ENCODE measurements at places on chromosomes 4 and X.

- DNase-seq, result no peak
These were observed 53.8 kb upstream of the USP9X start for GRCh38 chrX:41031256-41031967.

- no peak for DNase-seq
These were observed 102.1 kb downstream of the RELL1 start for GRCh38 chr4:37584071-37584470.

DNA sequence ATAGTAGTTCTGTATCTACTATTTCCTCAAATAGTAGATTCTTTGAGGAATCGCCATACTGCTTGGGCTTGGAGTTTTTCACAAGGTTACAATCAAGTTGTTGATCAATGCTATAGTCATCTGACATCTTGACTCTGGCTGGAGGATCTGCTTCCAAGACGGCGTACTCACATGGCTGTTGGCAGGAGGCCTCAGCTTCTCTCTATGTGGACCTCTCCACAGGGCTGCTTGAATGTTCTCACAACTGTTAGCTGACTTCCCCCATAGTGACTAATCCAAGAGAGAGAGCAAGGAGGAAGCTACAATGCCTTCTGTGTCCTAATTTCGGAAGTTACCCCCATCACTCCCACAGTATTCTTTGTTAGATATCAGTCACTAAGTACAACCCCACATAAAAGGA is 10.3 kb downstream of the EGFL6 start:
- no peak for DNase-seq

DNA sequence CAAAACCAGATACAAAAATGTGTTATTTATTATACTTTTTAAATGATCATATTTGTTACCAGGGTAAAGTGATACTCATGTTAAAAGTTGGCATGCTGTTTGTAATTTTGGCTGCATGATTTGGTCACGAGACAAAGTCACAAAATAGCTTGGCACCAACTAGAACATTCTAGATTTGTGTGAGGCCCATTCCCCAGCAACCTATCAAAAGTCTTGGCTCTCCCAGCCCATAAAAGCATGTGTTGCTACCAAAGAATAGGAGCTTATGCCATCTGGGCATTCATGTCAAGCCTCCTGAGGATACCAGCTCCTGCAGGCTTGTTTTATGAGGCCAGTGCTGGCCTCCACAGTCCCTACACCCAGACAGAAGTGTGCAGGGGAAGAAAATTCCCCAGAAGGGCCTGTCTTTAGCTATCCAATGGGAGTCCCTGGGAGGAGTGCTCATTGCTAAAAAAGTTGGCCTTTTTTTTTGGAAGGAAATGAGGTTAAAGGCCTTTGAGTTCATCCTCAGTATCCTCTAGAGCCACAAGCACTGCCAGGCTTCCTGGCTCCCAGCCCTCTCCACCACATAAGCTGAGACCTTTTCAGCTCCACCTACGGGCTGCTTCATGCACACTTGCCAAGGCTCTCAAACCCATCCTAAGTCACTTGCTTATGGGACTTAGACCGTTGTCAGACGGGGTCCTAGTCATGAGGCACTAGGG is 211.9 kb upstream of the EOLA2 start:
- no peak for DNase-seq

DNA sequence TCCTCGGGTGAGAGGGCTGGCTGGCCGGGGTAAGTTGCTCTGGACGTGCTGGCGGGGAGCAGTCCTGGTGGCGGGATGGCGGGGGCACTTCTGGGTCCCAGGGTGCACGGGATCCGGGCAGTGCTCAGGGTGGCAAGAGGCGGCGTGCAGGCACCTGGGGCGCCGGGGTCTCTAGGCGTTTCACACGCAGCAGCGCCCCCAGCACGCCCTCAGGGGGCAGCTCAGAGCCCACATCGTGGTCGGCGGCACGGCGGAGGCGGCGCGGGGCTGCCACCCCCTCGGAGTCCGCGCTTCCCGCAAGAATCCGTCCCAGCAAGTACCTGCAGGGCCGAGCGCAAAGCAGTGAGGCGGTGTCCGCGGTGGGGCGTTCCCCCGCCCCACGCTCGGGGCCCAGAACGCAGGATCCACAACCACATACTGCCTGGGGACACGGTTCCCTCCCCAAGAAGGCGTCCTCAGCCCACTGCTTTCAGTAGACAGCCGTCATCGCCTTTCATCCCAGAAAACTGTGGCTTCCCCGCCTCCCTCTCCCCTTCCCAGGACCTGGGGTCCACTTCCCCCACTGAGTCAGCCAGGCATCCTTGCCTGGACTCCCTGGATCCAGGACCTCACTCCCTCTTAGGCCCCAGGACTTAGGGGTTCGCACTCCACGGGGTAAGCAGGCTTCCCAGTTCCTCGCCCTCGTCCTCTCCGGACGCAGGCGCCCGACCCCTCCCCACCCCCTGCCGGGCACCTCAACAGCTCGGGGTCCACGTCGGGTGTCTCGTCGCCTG is 4.1 kb downstream of the PCSK1N start:
- DNase-seq, result no peak

DNA sequence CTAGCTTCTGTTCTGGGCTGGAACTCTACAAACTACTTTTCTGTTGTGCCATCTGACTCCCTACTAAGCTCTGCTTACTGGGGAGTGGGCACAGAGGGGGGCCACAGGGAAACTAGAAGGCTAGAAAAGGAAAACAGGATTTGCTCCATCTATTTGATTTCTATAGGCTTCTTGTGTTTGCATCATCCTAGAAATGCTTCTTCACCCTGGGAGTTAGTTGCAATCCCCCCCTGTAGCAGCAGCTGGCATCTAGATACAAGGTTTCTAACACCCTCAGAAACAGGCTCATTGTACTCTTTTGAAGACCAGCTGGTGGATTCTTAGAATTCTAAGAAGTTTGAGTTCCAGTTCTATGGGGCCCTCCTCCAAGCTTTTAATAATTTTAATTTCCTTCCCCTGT is 213.4 kb downstream of the TMA16 start:
- DNase-seq, result no peak

DNA sequence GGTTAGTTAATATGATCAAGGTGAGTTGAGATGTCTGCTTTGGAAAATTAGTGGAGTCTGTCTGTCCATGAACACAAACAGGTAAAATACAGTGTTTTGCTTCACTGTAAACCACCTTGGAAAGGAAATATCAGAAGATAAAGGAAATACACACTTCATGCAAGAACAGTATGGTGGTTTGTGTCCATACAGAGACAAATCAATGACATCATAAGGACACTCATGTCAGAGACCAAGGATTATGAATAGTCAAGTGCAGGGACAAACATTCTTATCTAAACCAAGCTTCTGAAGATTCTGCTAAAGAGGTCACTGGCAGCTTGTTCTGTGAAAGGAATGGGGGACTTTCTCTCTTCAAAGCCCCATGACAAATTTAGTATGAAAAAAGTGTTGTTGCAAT is 322.9 kb upstream of the F9 start:
- DNase-seq, result no peak

GRCh38 chr4:80586716-80587115 is 251.2 kb downstream of the CFAP299 start:
- no peak for DNase-seq

GRCh38 chr4:185573651-185574199 is 38.4 kb upstream of the PDLIM3 start:
- no peak for DNase-seq

DNA sequence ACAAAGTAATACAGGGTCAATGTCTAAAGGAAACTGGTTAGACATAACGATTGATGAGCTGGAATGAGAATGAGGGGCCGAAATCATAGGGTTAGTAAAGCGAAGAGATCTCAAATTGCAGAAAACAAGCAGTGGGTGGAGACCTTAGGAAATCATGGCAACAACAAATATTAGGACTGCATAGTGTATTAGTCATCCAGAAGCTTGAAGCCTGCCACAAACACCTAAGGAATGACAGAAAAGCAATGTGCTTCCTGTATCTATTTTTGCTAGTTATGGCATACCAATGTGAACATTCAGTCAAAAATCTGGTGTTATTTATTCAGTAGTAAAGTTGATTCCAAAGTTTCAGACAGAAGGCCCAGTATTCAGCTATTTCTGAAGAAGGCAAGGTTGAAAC is 410.9 kb upstream of the CT83 start:
- no peak for DNase-seq

DNA sequence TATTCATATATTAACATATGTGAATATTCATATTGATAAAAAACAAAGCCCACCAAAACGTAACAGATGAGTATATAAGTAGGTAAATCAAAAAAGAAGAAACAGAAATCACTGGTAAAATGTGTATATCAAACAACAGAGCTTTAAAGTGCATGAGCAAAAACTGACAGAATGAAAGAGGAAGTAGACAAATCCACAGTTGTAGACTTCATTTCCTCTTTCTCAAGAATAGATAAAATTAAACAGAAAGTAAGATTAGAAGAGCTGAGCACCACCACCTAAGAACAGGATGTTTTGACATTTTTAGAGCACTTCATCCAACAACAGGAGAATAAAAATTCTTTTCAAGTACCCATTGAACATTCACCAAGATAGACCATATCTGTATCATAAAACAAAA is 64.6 kb downstream of the CNKSR2 start:
- DNase-seq, result no peak

- no peak for DNase-seq
These were observed at the start of gene NUDT6 for GRCh38 chr4:122921971-122922876. NUDT6 (minus strand) TSS chr4:122922597; CDS start chr4:122922572, 25 bp downstream.

- DNase-seq, result no peak
These were observed 110.5 kb downstream of the ANXA3 start for GRCh38 chr4:78661921-78662521.

GRCh38 chrX:44227991-44228390 is 115.5 kb downstream of the EFHC2 start:
- no peak for DNase-seq

DNA sequence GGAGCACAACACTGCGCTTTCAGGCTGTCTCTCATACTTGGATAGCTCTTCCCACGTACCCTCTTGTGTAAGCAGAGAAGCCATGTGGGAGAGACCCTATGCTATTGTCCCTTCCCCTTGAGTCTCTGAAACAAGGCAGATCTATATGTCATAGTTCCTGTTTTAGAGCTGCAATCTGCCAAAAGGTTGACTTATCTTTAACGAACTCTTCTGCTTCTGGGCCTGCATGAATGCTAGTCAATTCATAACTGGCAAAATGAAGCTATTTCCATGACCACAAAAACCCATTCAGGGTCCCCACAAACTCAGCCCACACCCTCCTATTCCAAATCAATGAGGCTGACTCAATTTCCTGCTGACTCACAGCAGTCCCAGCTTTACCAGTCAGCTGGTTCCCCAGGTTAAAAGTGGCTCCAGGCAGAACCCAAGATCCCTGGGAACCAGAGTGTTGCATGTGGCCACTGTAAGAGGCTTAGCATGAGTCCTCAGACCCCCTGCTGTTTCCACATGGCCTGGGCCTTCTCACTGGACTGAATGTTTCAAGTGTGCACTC is 25.3 kb upstream of the SOD3 start:
- no peak for DNase-seq

DNA sequence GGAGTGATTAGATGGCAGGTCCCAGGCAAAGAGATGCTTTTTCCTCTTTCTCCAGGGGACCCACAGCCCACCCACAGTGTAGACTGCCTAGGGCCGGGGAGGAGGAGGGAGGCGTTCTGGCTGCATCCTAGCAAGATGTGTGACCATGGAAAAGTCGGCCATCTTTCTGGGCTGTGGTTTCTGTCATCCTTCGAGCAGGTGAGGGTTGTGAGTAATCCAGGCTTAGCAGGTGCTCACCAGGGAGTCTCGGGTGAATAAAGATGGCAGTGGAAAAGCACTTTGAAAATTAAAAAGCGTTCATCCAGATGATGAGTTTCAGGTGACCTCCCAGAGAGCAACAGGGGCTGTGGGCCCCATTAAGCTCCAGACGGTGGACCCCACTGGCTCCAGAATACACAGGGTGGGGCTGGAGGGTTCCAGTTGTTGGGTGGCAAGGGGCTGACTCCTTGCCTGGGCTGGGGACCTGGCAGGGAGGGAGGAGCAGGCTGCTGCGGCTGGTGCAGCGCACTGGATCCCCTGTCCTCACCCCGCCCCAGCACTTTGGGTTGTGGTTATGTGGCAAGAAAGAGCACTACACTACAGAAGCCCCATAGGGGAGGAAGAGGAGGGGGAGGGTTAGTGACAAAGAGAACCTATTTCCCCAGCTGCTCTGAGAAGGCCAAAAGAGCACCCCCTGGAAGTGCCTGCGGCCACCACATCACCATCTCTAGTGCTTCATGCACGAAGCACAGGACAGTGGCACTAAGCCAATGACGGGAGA is 23.7 kb downstream of the ELF4 start:
- DNase-seq, result no peak

Data from activated CD4-positive, CD25-positive, alpha-beta regulatory T cell treated with anti-CD3 and anti-CD28 coated beads, Interleukin-2, amount 50 U/mL, for 16 hours (primary cell).